ENCODE measurements at places on chromosomes 4 and X. TPM values are rescaled to one million over a fixed set of nuclear protein-coding genes. Genes with fewer than 3 reads are reported as not detected.

DNA sequence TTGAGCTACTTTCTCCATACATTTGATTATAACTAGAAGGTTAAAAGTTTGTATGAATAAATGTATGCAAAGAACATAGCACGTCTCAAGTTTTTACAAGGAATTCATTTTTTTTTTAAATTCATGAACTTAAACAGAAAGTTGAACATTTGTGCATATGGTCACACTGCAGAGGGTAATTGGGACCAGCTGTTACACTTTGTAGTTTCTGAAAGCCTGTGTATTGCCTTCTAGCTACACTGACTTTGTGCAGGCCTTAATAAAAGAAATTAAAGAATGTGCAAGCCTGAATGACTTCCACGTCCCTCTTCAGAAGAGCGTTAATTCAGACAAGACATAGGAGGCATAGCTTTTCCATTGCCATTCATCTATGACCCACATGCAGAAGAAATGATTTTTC lies 153.1 kb upstream of the PCDH18 start:
- no peaks in the 10 kb centered on the region for H3K4me1 ChIP-seq
- H3K27me3 ChIP-seq: no peaks in the 10 kb centered on the region
- H3K36me3 ChIP-seq: no peaks in the 10 kb centered on the region

GRCh38 chr4:152217896-152218295 lies 318.0 kb downstream of the FBXW7 start:
- no peaks in the 10 kb centered on the region for H3K27me3 ChIP-seq
- no peaks in the 10 kb centered on the region for H3K4me1 ChIP-seq
- no peaks in the 10 kb centered on the region for H3K36me3 ChIP-seq
- no peak for DNase-seq
- no peak overlapping the region for H3K27ac ChIP-seq

GRCh38 chr4:14054391-14054790 lies 426.9 kb upstream of the BOD1L1 start:
- no peak for DNase-seq
- no peak overlapping the region for H3K4me3 ChIP-seq

SRPX2 gene
- total RNA-seq: 5.1 TPM

KDR gene
- 22.7 TPM for total RNA-seq

Data from prostate gland (tissue), 2 donors.